Endothelial cell of umbilical vein (primary cell): ENCODE measurements at places on chromosomes 4 and X. TPM values are rescaled to one million over a fixed set of nuclear protein-coding genes. Genes with fewer than 3 reads are reported as not detected.

- no peak for DNase-seq
Observed at GRCh38 chrX:114952696-114953095, 64.7 kb downstream of the IL13RA2 start.

SYTL4 gene
- total RNA-seq: 18.4 and 25.6 TPM in 2 replicates

RHOXF2B gene
- total RNA-seq: not detected in 2 replicates

- no peak for DNase-seq
Observed at GRCh38 chr4:169005453-169006099, 4.5 kb downstream of the CBR4 start.

DNA sequence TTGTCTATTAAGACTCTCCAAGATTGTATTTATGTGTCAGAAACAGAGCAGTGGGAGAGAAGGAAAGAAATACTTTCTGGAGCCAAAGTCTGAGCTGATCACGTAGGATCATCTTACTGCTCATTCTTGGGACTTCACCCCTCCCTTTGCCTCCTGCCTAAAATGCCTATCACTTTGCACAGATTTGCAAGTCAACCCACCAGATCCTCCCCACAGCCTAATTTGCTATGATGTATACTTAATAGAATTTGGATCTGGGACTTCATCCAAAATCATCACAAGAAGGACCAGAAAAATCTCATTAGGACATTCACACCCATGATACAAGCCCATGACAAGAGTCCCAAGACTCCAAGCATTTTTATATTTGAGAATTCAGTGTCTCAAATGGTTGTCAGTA, 290.2 kb downstream of the FBXW7 start:
- no peak for DNase-seq

ADH1B gene
- total RNA-seq: not detected in 2 replicates

BST1 gene
- total RNA-seq: 6.6 and 10.7 TPM in 2 replicates

LINC00632 gene
- total RNA-seq: 12.7 and 16.3 TPM in 2 replicates

DNA sequence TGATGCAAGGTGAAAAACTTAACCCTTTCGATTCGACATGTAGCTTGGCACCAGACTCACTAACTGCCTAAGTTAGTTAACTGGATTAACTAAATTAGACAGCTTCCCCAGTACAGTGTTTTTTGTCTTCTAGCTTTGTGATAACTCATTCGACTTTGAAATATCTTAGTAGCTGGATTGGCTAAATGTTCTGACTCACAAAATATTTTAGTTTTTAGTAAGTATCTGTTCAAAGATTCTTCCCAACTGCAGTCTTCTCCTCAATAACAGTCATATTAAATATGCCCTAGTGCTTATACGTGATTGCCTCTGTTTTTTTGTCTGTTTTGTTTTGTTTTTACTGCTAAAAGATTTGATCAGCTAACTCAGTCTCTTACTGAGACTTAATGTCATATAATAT, 102.9 kb downstream of the KCNIP4 start:
- no peak for DNase-seq

EVC gene
- 21.3 and 31.6 TPM in 2 replicates for total RNA-seq

HDAC8 gene
- total RNA-seq: 37.2 and 38.9 TPM in 2 replicates

- DNase-seq: no peak
Observed at GRCh38 chr4:110310795-110311194, 112.4 kb upstream of the ELOVL6 start.

TMEM150C gene
- 6.5 and 6.6 TPM in 2 replicates for total RNA-seq

DNA sequence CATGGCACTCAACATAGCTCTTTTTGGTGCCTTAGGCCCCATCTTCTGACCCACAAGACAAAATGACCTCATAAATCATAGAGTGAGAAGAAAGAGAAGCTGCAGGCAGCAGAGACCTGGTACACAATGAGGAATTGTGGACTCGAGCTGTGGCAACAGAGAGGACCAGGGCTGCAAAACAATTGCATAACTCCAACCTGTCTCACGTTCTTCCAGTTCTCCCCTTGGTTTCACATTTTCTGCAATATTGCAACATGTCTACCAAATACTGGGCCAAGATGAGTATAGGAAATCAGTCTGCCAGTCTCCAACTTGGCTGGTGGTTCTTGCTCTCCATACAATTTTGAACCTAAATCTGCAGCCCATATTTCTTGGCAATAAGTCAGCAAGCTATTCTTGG, 105.3 kb downstream of the KDR start:
- DNase-seq: no peak

DRD5 gene
- not detected in 2 replicates for total RNA-seq

GRCh38 chr4:107509615-107510014, 210.4 kb downstream of the PAPSS1 start:
- no peak for DNase-seq

GRCh38 chr4:2261853-2262144, at the start of gene MXD4:
Gene MXD4, minus strand, starts transcription at chr4:2262109. Its CDS starts 129 bp downstream, at chr4:2261980.
- no peak for DNase-seq

- peak; percentile 76 for DNase-seq
Observed at GRCh38 chrX:45710081-45710801, 509.6 kb upstream of the DIPK2B start.

GRCh38 chr4:53619431-53619830, 28.1 kb upstream of the LNX1 start:
- no peak for DNase-seq

DNA sequence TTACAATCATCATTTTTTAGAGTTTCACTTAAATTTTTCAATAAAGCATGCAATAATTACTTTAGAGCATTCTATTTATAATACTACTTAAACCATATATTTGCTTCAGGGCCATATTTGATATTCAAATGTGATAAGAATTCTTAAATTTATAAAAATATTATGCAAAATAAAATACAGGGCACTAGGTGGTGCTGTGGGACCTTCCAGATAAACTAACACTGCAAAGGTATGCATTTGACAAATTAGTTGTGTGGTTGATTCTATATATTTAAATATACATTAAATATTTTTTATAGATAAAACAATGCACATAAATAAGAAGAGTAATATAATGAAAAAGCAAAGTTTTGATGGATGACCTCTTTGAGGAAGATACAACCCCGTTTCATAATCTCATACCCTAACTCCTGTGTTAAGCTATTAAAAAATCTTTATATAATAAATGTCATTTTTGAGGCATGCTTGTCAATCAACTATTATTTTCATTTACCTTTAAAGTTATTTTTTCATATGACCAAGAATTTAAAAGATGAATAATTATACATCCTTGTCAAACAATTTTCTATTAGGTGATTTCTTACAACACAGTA, 128.4 kb downstream of the REELD1 start:
- peak; percentile 70 for DNase-seq

FAM149A gene
- total RNA-seq: 0.20 and 0.51 TPM in 2 replicates

DDIT4L gene
- 1.4 and 2.0 TPM in 2 replicates for total RNA-seq

CACNA1F gene
- not detected in 2 replicates for total RNA-seq

DNA sequence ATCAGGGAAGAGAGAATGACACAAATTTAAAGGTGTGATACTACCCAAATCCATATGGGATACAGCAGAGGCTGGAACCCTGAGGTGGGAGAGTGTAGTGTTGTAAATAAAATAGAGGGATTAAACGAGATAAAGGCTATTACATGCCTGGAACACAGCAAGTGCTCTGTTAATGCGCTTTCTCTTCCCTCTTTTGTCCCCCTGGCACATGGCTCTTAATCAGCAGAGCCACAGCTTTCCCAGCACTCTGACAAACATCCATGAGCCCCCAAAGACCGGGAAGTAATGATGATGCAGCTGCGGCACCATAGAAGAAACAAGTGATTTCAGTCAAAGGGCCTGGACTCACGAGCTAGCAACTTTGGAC, 85.9 kb downstream of the RASL11B start:
- DNase-seq: no peak

DNA sequence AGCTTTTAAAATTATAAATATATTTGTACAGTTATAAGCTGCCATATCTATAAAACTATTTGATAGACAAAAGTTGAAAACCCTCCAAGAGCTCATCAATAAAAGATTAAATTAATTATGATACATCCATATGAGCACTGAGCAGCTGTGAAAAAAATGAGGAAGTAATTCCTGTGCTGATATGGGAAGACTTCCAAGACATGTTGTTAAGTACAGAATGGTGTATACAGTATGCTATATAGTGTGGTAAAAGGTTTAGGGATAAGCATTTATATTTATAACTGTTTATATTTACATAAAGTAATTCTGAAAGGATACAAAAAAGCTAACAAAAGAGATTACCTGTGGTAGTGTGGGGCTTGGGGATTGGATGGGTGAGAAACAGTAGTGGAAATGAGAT, 92.8 kb upstream of the BMP2K start:
- DNase-seq: no peak

- DNase-seq: no peak
Observed at GRCh38 chrX:69021141-69021960, 143.9 kb downstream of the PJA1 start.

GRCh38 chr4:82599336-82599735, 37.5 kb upstream of the TMEM150C start:
- DNase-seq: no peak
